ENCODE measurements at places on chromosomes 5 and 9. TPM values are rescaled to one million over a fixed set of nuclear protein-coding genes. Genes with fewer than 3 reads are reported as not detected.

DNA sequence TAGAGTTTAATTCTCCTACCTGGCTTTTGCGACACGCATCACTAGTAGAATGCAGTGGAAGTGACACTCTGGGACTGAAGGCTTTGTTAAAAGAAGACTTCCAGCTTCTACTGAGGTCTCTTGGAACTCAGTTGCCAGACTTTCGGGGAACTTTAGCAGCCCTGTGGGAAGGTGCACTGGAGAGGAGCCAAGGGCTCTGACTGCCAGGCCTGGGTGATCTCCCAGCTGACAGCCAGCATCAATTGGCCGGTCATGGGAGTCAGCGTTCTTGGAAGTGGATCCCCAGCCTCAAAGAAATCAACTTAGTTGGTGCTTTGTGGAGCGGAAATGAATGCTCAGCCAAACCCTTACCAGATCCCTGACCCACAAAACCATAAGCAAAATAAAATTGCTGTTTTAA lies 87.1 kb downstream of the OSTF1 start:
- DNase-seq: no peak

GRCh38 chr5:121479337-121479736 lies 372.3 kb upstream of the FTMT start:
- DNase-seq: no peak

GRCh38 chr5:32331217-32331934 lies 18.6 kb upstream of the MTMR12 start:
- no peak for DNase-seq

- no peak for DNase-seq
These were observed 116.7 kb downstream of the WDR70 start for GRCh38 chr5:37495668-37496347.

Gene SYK
- total RNA-seq: 0.56 TPM

Gene PCDHA11
- total RNA-seq: not detected

Gene DND1
- 3.2 TPM for total RNA-seq

Gene PARP8
- total RNA-seq: 48.3 TPM
